Urinary bladder (tissue), 4 donors: ENCODE measurements at places on chromosomes 5 and 9. TPM values are rescaled to one million over a fixed set of nuclear protein-coding genes. Genes with fewer than 3 reads are reported as not detected.
A peak's percentile ranks its signal among the peaks of the same experiment; 100 is the strongest.

The FBN2 gene
- 138 TPM for total RNA-seq

The LCN10 gene
- not detected for total RNA-seq

The C6 gene
- 1.1 TPM for total RNA-seq

DNA sequence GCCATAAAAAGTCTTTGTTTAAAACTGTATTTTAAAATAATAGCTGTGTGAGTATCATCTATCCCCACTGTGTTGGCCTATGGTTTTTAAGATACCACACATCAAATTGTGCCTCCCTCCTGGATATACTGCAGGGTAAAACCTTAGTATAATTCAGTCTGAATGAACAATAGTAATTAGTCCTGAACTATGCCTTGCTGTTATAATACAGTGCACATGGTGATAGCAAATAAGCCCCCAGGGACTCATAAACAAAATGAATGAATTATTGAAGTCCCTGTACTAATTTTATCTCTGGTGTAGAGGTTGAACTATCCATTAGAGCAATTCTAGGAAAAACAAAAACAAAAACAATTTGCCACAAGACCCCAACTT is 142.7 kb upstream of the ADAMTSL1 start:
- no peak for DNase-seq

GRCh38 chr9:125508249-125508648 is 198.8 kb downstream of the MAPKAP1 start:
- DNase-seq = no peak

GRCh38 chr9:11092974-11093373 is 480.2 kb upstream of the PTPRD start:
- no peak for DNase-seq

GRCh38 chr9:114361542-114361941 is 26.2 kb downstream of the AKNA start:
- DNase-seq = no peak

DNA sequence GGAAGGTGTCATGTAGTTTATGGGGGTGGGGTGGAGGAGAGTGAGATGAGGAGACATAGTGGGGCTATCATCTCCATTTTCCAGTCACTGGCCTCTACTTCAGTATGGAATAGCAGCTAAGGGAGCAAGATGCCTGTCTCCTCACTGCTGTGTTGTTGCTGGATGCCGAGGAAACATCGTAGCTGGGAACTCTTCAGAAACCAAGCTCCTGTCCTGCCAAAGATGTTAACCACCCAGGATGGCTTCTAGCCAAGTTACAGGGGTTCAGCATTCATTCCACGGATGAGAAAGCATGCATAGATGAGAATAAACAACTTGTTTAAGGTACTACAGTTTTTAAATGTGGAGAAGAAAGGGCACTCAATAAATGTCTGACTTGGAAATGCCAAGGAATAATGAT is 226.5 kb downstream of the ASTN2 start:
- DNase-seq = no peak

GRCh38 chr9:79129865-79130480 is 441.8 kb upstream of the TLE4 start:
- peak; percentile 39 for DNase-seq
